ENCODE measurements at places on chromosomes 11 and 22. TPM values are rescaled to one million over a fixed set of nuclear protein-coding genes. Genes with fewer than 3 reads are reported as not detected.

DNA sequence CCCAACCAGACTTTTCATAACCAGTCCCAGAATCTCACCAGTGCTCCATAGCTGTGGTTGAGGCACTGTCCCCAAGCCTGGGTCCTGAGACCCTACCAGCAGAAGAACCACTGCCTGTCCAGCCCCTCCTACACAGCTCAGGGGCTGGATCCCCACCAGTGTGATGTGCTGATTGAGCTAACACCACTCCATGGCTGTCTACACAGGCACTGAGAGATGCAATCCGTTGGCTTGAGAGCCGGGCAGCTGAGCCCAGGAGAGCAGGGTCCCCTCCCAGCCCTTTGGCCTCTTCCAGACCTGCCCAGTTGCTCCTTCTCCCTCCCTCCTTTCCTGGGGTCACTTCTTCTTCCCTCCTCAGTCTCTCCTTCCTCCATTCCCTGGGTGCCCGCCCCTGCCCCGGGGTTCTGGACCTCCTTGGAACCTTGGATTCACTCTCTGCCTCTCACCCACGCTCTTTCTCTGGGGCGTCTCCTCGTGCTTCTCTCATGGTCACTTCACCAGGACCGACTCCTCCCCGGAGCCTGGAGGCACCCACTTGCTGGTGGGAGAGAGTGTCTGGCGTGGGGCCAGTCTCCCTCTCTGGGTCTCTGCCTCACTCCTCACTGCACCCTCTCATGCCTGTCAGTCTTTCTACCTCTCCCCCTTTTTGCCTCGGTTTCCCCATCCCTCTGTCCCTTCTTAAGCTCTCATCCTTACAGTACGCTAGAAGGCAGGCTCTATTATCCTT lies 706 bp upstream of the SCYL1 start:
- DNase-seq = no peak

GRCh38 chr11:6655020-6655789 lies 404 bp downstream of the DCHS1 start:
- DNase-seq = no peak

- peak; percentile 77 for DNase-seq
These were observed 16.0 kb upstream of the BMAL1 start for GRCh38 chr11:13261591-13262061.

GRCh38 chr22:30423301-30423958 lies 2.1 kb upstream of the MTFP1 start:
- DNase-seq = no peak

DNA sequence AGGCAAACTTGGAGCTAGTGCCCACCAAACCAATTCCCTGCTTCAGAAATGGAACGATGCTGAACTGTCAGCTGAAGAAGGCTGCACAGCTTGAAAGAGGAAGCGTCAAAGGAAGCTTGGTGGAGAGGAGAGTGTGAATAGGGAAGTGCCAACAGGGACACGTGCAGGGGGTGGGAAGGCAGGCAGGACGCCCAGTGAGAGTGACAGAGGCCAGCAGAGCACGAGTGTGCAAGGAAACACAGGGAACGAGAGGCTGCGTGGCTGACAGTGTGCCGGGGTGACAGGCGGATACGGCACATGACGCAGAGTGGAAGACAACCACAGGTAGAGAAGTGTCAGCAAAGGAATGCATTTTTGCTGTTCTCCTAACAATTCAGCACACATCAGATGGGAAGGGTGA lies 196.4 kb downstream of the LARGE1 start:
- DNase-seq = no peak

DNA sequence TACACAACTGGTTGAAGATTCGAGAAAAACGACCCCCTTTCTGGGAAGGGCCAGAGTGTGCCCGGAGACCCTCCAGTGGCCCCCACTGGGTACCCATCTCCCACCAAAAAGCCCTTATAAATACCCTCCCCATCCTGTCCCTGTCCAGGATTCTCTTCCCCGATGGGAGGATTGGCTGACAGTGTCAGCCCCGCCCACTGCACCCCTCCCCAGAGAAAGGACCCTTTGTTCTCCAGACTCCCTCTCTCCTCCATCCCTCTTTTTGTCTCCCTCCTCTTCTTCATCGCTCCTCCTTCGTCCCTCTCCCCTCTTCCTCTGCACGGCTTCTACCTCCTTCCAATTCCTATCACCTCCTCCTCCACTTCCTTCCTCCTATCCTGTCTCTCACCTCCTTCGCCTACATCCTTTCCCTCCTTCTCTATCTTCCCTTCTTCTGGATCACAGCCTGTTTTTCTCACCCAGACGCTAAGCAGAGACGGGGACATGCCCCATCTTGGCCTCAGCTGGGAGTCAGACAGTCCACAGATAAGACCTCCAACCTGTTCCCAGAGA lies 13.3 kb upstream of the MEN1 start:
- no peak for DNase-seq

GRCh38 chr11:126165757-126166156 lies 45.7 kb downstream of the RPUSD4 start:
- no peak for DNase-seq

GRCh38 chr22:38494498-38494897 lies 11.6 kb downstream of the DDX17 start:
- DNase-seq = no peak

GRCh38 chr11:95154514-95154913 lies 64.9 kb downstream of the ENDOD1 start:
- DNase-seq = no peak

- no peak for DNase-seq
These were observed 7.0 kb upstream of the SIDT2 start for GRCh38 chr11:117171404-117172061.

GRCh38 chr11:3096909-3097530 lies 39.8 kb upstream of the CARS1 start:
- no peak for DNase-seq

GRCh38 chr11:120462825-120463224 lies 48.7 kb upstream of the GRIK4 start:
- no peak for DNase-seq

DNA sequence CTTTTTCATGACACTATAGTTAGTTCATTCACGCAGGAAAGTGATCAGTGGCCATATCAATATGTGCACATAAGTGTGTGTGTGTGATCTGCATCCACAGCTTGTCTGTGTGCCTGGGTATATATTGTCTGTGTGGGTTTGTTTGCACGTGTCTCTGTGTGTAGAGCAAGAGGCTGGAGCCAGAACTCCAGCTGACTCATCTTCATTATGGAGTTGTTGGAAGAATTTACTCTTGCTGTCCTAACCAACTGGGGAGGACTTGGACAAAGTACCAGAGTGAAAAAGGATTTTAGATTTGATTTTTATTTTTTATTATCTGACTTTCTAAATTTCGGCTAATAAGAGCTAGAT lies 63.9 kb downstream of the TP53I11 start:
- DNase-seq = no peak

GRCh38 chr11:112596324-112596723 lies 335.7 kb upstream of the PLET1 start:
- no peak for DNase-seq

- no peak for DNase-seq
These were observed 751 bp downstream of the ARFGAP3 start for GRCh38 chr22:42856179-42856864.

- DNase-seq = no peak
These were observed 26.5 kb upstream of the YPEL1 start for GRCh38 chr22:21761994-21762680.

DNA sequence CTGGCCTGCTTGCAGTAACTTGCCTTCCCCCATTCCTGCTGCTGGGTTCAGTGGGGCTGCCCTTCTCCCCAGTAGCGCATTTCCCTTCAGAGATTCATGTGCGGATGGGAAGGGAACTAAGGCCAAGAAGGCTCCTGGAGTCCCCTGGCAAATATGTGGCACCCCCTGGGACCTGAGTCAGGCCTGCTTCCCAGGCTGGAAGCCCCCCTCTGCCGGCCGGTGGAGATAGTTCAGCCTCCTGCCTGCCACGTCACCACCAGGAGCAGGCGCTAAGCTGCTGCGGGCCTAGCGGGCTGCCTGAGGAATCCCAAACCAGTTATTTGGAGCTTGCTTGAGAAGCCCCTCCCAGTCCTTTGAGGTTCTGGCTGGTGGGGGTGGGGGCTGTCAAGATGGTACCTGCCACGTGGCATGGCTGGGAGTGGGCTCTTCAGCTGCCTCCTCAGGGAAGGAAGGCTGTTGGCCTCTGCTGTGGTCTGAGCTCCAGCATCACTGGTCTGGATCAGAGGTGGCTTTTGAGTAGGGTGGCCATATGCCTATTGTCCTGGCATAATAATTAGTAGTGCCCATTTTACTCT lies 2.0 kb downstream of the SERPINH1 start:
- DNase-seq = no peak

DNA sequence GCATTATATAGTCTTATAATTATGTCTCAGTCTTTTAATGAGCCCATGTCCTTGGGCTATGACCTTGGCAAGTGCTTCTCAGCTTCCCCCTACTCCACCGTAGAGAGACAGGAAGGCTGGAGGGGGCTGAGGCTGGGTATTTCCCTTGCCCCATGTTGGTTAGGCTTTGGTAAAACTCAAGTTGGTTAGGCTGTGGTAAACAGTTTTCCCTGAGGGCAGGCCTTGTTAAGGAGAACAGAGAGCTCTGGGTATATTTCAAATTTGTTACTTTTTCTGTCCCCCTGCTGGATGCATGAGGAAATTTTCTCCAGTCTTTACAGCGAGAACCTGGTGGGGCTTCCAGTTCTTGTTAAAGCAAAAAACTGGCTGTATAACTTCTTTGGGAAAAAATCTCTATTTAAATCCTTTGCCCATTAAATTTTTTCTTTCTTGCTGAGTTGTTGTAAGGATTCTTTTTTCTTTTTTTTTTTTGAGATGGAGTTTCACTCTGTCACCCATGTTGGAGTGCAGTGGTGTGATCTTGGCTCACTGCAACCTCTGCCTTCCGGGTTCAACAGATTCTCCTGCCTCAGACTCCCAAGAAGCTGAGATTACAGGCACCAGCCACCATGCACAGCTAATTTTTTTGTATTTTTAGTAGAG lies 12.2 kb upstream of the DCHS1 start:
- no peak for DNase-seq

The KRTAP5-2 gene
- total RNA-seq = not detected

The PPP1CA gene
- total RNA-seq = 319 TPM

The KCNJ1 gene
- total RNA-seq = not detected

The OR5B21 gene
- total RNA-seq = not detected

The GAS2 gene
- 0.46 TPM for total RNA-seq

The LINC01488 gene
- total RNA-seq = not detected

The SLC7A4 gene
- total RNA-seq = 2.7 TPM

The KRTAP5-7 gene
- not detected for total RNA-seq

The MAP6 gene
- 5.7 TPM for total RNA-seq

The PARVG gene
- not detected for total RNA-seq

The TENM4 gene
- total RNA-seq = 49.4 TPM

The HINFP gene
- total RNA-seq = 25.0 TPM

The OR52A1 gene
- not detected for total RNA-seq

The GRAP2 gene
- not detected for total RNA-seq

The CST6 gene
- total RNA-seq = 59.8 TPM

Data from kidney epithelial cell (primary cell).